C1 segment of cervical spinal cord (tissue), 14 donors: ENCODE measurements at places on chromosomes 1 and 21.

- DNase-seq: no peak
These were observed 4.5 kb downstream of the PLXNA2 start for GRCh38 chr1:208239473-208240381.

DNA sequence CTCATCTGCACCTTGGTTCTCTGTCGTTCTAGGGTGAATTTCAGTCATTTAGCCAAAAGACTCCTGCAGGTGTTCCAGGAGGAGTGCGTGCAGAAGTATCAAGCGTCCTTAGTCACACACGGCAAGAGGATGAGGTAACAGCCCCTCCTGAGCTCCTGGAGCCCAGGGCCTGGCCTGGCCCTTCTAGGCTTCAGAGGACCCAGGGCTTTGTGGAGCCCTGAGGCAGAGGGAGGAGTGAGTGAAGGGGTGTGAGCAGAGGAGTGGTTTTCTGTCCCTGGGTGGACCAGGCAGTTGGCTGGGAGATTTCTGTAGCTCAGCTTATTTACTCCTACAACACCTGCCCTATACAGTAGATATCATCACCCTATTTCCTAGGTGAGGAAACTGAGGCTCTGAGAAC is 15.7 kb upstream of the RASSF5 start:
- DNase-seq: no peak

GRCh38 chr1:226737819-226738420 is 1.2 kb downstream of the ITPKB start:
- DNase-seq: peak; percentile 76

DNA sequence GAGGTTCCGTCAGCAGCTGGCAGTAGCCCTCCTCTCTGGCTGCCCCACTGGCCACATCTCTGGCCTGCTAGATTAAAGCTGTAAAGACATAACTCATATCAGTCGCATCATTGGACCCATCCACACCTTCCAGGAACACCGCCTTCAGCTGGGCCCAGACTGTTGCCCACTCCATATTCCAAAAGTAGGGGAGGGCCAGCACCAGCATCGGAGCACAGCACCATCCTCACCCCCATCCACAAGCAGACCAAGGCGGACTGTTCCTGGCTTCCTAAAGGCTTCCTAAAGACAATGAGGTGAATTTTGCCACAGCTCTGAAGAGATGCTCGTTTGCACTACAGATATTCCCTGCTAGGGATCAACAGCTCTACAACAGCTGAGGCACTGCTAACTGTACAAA is 3.5 kb downstream of the SHISA4 start:
- no peak for DNase-seq

- DNase-seq: no peak
These were observed 119.6 kb upstream of the ERRFI1 start for GRCh38 chr1:8145545-8146202.

GRCh38 chr1:96214982-96215381 is 506.6 kb upstream of the PTBP2 start:
- no peak for DNase-seq

GRCh38 chr1:198756470-198756869 is 117.6 kb downstream of the PTPRC start:
- no peak for DNase-seq

DNA sequence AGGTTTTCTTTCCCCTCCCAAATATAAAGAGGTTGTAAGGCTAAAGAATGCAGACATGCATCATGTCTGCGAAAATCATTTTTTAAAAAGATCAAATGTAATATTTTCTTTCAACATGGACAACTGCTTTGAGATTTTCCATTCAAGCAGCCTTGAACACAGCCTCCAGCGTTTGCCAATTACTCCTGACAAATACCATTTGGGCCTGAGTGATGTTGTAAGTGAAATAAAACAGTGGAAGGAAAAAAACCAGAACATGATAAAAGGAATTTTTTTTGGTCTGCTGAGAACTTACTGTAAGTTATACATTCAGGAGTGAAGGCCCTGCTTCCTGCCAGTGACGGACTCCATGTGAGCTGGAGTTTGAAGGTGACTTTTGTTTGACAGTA is 37.2 kb downstream of the SETD4 start:
- no peak for DNase-seq

- DNase-seq: no peak
These were observed 268.7 kb downstream of the CHRM3 start for GRCh38 chr1:239655023-239655422.

DNA sequence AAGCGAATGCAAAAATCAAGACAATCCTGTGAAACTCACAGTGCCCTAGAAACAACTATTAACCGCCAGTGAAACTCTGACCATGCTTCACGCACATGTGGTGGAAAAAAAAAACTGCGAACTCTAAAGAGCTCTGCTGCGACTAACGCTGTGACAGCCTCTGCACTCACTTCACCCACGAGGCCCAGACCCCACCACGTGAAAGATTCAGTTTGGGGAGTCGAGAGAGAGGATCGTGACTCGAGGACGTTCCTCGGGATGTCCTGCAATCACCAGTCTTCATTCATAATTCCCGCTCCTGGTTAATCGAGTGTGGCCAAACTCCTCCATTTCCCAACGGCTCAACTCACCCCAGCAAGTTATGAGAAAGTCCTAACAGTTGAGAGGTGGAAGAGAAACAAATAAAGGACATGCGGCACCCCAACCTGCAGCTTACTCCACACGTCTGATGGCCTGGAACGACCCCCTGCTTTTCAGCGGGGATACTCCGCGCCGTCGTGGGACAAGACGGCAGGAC is 1.1 kb downstream of the SERBP1 start:
- no peak for DNase-seq

- no peak for DNase-seq
These were observed 19.3 kb upstream of the PDZK1IP1 start for GRCh38 chr1:47209091-47209490.

DNA sequence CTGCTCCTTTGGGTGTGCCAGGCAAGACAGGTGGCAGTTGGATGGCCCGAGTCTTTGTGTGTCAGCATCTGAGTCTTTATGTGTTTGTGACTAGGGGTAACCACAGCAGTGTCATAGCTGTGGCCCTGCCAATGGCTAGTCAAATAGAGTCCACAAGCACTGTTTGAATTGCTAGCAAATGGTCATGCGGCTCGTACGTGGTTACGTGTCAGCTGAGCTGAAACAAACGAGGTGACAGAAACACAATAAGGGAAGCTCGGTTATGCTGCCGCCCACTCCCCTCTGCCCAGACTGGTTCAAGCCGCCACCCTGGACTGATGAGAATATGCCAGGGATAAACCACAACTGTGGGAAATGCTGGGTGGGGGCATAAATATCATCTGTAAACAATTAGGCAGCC is 174.3 kb upstream of the LMO4 start:
- no peak for DNase-seq

DNA sequence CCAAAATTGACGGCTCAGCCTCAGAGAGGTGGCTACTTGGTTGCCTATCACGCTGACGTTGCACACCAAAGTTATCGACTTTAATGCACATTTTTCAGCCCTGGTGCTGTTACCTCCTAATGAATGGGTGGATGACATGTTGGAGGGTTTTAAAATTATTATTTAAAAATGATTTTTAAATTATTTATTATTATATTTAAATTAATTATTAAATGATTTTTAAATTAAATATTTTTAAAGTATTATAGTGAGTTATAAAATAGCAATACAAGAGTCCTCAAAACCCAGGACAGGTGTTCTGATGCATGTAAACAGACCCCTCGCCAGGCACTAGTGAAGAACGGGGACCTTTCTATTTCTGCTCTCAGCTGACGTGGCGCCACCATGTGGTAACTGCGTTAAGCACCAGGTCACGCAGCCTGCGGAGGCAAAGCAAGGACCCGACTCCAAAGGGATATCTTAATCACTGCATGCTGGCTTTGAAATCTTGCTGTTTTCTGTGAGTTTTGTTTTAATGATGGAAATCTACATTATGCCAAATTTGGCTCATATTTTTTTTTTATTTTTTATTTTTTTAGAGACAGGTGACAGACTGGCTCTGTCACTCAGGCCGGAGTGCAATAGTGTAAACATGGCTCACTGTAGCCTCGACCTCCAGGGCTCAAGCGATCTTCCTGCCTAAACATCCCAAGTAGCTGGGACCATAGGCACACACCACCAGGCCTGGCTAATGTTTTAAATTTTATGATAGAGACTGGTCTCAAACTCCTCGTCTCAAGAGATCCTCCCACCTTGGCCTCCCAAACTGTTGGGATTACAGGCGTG is 22.6 kb downstream of the CASP9 start:
- DNase-seq: no peak

GRCh38 chr21:44892095-44892494 is 18.6 kb upstream of the PTTG1IP start:
- no peak for DNase-seq

- DNase-seq: no peak
These were observed 27.5 kb downstream of the RGL1 start for GRCh38 chr1:183832459-183832858.

DNA sequence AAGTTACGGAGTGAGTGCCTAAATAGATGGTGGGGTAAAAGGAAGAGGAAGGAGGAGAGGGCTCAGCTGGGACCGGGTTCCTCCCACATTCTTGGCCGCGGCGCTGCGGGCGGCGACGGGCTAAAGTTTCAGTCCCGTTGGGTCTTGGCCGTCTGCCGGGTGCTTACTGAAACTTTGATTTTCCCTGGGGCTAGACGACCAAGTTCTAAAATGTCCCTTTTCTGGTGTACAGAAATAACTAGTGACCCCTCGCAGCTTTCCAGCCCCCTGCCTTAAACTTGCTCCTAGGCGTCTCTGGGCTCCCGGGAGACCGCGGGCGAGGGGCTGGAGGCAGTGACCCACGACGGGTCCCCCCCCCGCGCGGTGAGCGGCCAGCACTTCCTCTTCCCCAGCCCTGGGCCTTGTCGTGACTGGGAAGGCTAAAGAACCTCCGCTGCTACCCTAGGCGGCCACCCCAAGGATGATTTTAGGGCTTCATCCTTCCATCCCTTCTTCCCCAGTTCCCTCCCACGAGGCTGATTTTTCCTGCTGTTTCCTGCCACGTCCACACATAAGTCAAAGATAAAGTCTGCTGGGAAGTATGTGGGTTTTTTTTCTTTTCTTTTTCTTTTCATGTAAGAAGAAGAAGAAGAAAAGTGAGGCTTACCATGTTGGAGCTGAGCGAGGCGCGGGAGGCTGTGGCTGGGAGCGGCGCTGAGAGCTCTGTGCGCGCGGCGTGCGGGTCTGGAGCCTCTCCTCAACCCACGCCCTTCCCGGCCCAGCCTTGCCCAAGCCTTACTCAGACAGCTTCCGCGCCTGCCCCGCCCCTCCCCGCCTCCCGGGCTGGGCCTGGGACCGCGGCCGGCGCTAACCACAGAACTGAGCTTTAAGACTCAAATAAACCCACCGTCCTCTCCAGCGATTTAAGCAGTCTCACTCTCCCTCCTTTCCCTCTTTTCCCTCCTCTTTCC is at the start of gene S100A11:
TSS of gene S100A11 (minus strand) at position 738 of the 950 bp plus-strand sequence. CDS start at position 649, 89 bp downstream.
- DNase-seq: peak; percentile 39

DNA sequence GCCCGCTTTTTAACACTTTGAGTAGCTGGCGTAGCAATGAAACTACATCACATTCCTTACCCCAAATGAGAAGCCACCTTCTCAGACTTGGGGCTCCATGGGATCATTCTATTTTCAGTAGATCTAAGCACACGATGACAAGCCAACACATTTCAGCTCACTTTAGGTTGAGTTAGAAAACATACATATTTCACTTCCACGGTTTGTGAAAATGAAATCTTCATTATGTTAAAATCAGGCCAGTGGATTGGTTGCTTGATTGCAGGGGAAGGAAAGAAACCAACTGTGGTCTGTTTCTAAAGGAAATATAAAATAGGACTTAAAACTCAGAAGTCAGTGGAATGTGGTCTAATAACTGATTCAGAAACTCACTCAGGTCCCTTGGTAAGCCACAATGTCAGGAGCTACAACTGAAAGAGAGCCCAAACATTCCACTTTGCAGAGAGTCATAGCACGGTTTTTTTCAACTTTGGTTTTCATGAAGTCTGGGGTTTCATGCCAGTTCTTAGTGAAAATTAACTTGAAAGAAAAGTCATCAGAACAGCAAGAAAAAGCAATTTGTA is 82.3 kb upstream of the TIAM1 start:
- no peak for DNase-seq

DNA sequence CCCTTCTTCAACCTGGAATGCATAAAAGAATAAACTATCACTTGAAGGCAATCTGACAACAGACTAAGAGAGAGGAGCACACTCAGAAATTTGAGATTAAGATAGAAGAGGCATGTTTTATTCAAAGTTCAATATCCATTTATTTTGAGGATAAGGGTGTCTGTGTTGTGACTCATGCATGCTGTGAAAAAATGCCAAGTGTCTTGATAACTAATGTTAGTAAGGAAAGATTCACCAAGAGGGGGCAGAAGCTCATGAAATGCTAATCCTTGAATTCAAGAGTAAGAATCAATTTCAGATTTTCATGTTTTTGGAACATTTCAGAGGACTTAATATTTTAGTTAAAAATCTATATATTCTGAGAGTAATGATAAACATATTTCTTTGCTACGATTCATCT is 94.0 kb downstream of the IFI44 start:
- DNase-seq: no peak

DNA sequence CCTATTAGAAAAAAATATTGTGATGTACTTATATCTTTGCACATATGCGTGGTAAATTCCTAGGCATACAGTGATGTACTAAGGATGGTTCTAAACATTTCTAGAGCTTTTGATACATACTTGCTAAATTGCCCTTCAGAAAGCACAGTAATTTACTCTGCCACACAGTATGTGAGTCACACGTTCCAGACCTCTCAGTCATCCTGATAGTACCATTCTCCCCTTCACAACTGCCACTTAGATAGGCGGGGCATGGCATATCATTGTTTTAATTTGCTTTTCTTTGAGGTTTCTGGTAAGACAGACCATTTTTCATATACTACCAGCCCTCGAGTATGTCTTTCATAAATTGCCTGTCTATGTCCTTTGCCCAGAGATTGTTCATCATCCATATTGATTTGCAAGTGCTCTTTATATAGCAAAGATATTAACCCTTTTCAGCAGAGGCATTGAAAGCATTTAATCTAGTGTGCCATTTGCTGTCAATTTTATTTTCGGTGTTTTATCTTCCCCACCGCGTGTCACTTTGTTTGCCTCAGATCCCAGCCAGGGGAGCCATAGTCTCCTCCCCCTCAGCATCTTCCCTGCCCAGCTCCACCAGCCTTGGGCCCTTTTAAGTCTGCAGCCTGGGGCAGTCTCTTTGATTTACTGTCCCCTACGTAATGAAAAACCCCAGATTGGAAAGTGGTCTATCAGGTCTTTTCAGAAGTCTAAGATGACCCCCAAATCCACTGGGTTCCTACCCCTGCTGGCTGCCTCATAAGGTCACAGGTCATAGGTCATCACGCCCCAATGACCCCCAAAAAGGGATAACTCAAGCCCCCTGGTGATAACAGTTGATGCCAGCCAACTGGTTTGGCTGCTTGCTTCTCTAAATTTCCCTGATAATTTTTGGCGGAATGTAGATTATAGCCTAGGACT is 11.8 kb upstream of the PAX7 start:
- no peak for DNase-seq
